A673 (cell line): ENCODE measurements at places on chromosomes 3 and 15. TPM values are rescaled to one million over a fixed set of nuclear protein-coding genes. Genes with fewer than 3 reads are reported as not detected.
A peak's percentile ranks its signal among the peaks of the same experiment; 100 is the strongest.

The VPS33B gene
- 17.7 and 19.5 TPM in 2 replicates for total RNA-seq

DNA sequence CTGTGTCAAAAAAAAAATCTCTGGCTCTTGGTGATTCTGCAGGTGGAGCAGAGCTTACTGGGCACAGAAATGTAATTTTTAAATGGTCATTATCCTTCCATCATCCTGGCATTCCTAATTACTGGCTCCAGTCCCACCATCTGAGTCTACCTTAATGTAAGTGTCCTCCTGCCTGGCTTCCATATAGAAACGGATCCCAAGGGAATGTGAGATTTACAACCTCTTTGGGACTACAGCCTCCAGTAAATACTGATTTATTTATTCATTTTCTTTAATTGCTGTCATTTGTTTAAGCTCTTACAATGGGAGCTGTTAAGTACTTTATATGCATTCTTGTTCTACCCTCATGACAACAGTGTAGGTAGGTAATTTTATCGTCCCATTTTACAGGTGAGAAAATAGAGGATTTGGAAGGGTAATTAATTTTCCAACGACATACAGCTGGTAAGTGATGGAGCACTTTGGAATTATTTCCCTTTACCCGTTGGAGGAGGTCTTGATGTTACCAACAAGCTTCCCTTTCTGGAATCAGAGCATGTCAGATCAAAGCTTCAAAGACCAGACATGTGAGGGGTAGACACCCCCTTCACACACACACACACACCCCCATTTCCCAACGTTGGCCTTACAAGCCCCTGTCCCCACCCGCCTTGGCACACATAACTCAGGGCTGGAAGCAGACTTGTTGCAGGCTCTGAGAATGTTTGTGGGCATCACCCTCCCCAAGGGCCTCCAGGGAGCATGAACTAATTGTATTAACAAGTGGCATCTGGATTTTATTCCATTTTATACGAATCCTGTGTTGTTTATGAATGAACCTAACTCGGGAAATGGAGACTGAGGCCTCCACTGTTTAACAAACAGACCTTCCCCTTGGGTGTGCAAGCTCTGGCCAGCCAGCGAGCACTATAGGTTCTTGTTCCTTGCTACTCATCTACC is 116.9 kb downstream of the ALDH1A2 start:
- DNase-seq = no peak

DNA sequence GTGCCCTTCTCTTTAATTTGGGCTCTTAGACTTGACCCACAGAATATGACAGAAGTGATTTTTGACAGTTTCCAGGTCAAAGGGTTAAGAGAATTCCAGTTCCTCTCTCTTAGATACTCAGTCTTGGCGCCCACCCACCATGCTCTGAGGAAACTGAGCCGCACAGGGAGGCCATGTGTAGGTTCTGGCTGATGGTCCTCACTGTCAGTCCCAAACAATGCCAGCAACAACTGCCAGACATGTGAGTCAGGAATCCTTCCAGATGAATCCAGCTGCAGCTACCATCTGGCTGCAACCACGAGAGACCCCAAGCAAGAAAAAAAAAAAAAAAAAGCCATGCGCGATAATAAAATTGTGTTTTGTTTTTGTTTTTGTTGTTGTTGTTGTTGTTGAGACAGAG is 326.6 kb downstream of the MAGI1 start:
- DNase-seq = no peak

GRCh38 chr15:72964542-72964941 is 87.7 kb upstream of the NEO1 start:
- no peak for DNase-seq

DNA sequence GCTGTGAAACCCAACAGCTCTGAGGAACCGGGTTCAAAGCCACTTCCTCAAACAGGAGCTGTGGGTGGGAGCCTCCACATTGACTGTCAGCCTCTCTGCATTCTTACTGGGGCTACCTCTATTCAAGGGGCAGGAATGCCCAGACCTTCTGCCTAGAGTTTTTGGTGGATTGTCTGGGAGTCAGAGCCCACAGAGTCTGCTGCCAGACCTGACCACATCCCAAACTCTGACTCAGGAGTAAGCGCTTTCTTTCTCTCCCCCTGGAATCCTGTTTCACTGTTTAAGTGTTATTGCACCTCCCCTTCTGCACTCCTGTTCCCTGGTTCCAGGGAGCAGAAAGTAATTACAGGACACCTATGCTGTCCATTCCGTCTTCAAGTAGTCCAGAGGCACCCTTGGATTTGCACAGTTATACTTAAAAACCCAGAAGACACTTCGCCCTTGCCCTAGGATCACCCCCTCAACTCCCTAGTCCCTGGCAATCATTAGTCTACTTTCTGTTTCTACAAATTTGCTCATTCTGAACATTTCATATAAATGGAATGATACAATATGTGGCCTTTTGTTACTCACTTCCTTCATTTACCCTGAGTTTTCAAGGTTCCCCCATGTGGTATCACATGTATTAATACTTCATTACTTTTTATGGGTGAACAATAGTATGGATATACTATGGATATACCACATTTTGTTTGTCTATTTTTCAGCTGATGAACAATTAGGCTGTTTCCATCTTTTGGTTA is 37.9 kb upstream of the TJP1 start:
- DNase-seq = no peak

- no peak for DNase-seq
Observed at GRCh38 chr3:189398656-189399055, 226.9 kb downstream of the TPRG1 start.

DNA sequence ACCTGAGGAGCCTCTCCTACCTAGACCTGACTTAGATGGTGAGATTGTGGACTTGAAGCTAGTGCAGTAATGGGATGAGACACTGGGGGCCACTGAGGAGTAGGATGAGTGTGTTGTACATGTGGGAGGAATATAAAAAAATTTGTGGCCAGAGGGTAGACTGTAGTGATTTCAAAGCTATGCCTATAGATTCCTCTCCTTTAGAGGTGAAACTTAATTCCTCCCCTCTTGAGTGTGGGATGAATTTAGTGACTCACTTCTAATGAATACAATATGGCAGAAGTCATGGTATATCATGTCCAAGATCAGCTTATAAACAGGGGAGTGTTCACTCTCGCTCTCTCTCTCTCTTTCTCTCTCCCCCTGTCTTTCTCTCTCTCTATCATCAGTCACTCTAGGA is 6.7 kb downstream of the ZNF860 start:
- no peak for DNase-seq

DNA sequence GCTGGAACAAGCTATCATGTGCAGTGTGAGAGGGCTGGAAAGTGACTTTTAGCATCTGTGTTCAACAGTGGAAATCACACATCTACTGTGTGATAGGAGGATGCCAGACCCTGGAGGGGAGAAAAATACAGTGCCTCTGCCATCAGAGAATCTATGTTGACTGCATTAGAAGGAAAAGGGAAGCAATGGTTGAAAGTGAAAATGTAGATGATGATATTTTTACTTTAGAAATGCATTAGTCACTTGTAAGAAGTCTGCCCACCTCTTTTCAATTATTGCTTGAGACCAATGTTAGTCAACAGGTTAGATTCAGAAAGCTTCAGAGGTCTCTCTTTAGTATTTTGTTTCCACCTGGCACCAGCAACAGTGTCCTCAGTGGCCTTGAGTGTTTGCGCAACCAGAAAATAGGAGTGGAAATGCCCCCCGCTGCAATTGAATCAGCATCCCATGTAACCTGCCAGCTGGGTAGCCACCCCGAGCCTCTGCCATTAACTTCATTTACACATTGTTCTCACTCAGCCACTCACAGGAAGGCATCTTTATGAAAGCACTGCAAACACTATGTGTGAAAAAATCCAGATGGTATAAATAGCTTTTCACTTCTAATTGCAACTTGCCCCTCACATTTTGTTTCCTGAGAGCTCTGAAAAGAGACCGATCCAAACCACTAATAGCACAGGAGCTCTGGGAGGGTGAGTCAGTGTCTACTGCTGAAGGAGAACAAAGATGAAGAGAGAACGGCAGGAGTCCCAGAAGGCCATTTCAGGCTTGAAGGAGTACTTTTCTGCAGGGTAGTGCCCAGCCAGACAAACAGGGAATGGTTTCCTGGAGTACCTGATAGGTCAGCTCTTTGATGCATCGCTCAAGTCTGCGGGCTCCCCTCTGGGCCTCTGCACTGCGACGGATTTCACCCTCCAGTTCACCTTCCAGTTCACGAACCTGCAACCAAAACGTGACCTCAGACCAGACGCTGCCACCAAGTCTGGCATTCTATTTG is 92.1 kb downstream of the HHLA2 start:
- peak; percentile 17 for DNase-seq

GRCh38 chr3:131782751-131783150 is 252.1 kb downstream of the CPNE4 start:
- DNase-seq = no peak

The TMC3 gene
- not detected in 2 replicates for total RNA-seq

The VEPH1 gene
- total RNA-seq = 0.32 TPM in 1 of 2 replicates, not detected in the other

DNA sequence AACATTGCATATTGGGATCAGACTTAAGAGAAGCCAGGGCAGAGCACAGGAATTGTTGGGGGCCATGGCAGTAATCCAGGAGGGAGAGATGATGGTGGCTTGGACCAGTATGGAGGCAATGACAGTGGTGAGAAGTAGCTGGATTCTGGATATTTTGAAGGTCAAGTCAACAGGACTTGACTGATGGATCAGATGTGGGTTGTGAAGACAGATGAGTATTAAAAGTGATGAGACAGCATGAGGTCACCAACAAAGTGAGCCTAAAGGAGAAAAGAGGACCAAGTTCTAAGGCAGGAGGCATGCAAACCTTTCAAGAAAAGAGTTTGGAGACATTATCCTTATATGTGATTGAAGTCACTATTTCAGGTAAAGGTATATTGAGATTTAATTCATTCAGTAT is 56.6 kb upstream of the TIPARP start:
- DNase-seq = no peak

GRCh38 chr3:10351013-10351735 is 30.3 kb upstream of the SEC13 start:
- DNase-seq = no peak

DNA sequence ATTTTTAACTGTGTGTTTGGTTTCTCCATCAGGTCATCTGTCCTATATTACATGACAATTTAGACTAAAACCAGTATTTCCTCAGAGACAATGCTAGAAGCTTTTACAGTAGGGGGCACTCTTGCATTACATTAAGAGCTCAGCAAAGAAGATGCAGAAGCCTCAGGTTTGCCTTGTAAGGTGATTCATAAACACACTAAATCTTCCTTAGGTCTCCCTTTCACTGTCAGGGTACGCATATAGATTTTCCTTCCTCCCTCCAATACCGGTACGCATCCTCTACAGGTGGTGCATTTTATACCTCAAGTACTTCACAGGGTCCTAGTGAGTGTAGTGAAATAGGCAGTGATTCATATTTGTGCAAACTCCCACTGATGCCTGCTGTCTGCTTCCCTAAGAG is 46.5 kb downstream of the CD86 start:
- peak; percentile 78 for DNase-seq

The LSAMP gene
- 10.1 and 12.5 TPM in 2 replicates for total RNA-seq

- no peak for DNase-seq
Observed at GRCh38 chr3:195751560-195751959, 30.8 kb downstream of the MUC20 start.

DNA sequence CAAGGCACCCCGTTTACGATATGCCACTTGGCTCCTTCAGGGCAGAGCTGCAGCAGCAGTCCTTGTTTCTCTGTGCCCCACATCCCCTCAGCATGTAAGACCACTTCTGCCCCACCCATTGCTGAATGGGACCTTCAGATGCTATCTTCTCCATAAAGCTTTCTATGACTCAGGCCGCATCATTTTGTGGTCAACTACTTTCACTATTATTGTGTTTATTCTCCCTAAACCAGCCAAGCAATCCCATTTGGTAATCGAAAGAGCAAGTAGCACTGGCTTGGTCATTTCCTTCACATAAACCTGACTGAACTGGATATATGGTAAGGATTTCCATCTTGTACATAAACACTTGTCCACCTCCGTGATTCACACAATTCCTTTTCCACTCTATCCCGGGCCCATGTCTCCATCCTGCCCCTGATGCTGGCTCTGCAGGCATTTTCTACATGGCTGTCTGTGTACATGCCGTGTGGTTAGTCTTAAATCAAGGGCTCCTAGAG is 25.7 kb downstream of the LIPC start:
- DNase-seq = no peak

The GAP43 gene
- total RNA-seq = 31.6 and 42.0 TPM in 2 replicates

GRCh38 chr3:75650191-75650590 is 13.9 kb upstream of the FRG2C start:
- no peak for DNase-seq

- peak; percentile 1 for DNase-seq
Observed at GRCh38 chr3:164417955-164418354, 660.3 kb downstream of the SI start.

- DNase-seq = no peak
Observed at GRCh38 chr3:156463123-156463522, 91.8 kb downstream of the SSR3 start.

GRCh38 chr3:174859756-174860155 is 622 bp downstream of the NAALADL2 start:
- DNase-seq = no peak

DNA sequence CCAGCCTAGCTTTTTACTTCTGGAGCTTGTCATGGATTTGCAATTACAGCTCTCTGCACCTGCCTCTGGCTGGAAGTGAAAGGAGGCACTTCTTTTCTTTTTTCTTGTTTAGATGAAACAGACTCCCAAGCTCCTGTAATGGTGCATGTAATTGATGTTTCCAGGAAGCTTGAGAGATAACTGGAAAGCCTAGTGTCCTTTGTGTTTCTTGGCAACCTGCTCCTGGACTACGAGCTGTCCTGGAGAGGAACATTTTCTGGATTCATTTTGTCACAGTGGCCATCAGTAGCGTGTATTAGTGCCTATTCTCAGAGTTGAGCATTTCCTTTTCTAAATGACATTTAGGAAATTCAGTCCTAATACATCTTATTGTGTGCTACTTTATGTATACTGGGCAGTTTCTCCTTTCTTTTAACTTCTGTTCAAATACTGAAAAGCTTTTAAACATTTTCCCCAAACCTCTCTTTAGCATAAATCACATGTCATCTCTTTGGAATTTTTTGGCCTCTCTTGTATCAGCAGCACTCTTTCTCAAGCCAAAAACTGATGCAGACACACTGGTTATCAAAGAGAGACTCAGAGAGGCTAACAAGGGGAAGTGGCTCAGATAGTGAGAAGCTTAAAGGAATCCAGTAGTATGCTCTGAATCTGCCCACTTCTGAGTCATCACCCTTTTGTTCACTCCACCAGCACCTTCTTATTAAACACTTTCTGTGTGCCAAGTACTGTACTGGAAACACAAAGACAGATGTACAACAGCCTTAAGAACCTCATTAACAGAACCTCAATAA is 62.6 kb upstream of the SLC2A2 start:
- DNase-seq = peak; percentile 49

The CLDN1 gene
- 173 and 184 TPM in 2 replicates for total RNA-seq

The PML gene
- total RNA-seq = 39.7 and 40.0 TPM in 2 replicates

DNA sequence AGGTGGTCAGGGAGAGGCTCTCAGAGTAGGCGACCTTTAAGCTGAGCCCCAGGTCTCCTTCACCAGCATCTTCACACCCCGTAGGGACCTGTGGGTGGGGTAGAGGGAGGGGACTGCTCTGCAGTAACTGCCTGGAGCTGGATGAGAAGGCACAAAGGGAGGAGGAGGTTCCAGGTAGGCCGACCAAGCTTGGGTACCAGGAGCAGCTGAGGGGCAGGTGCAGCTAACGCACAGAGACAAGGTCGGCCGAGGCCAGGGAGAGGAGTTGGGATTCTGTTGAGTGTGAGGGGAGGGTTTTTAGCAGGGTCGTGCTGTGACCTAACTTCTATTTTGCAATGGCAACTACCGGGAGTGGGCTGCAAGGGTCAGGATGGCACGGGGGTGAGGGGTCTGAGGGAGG is 5.9 kb upstream of the GRIP2 start:
- DNase-seq = no peak

The SLC6A20 gene
- not detected in 2 replicates for total RNA-seq

The ZNF619 gene
- 3.3 and 4.3 TPM in 2 replicates for total RNA-seq
